ENCODE measurements at places on chromosomes 4 and X.

DNA sequence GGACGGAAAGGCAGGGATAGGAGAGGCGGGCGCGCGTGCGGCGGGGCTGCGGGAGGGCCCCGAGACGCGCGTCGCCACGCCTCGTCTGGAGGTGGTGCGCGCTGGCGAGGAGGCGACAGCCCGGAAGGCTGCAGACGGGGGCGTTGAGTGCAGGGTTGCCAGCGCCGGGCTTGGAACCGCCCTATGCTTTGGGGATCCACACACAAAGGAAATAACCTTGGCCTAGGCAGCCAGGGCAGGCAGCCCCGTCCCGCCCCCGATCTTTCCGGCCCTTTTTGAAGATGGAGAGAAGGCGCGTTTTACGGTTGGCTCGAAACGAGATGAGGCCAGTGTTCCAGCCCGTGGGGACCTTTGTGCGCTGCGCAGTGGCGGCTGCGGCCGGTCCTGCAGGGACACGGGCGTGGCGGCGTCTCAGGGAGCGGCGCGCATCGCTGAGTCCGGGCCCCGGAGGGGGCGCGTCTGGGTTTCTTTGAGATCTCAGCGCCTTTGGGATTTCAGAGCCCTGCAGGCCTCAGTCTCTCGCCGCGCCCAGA, 50.8 kb upstream of the TRIM2 start:
- DNase-seq = no peak

GRCh38 chr4:5474756-5475155, 233.6 kb downstream of the EVC2 start:
- no peak for DNase-seq

GRCh38 chr4:94214703-94215319, 7.1 kb downstream of the SMARCAD1 start:
- no peak for DNase-seq

- DNase-seq = no peak
Measured at GRCh38 chr4:26321373-26322221, 783 bp downstream of the RBPJ start.

DNA sequence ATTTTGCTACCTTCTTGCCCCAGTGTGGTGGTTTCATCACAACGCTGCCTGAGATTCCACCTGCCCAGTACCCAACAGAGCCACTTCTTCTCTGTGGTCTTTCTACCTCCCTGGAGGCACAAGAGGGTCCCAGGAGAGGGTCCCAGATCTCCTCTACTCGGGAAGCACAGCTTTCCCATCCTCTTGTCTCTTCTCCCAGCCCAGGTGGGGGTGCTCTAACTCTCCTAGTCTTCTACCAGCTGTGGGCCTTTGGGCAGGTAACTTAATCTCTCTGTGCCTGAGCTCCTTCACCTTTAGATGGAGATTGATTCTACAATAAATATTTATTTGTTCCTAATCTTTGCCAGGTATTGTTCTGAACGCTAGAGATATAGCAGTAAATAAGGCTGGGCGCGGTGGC, 1.8 kb upstream of the HPGDS start:
- DNase-seq = no peak

- DNase-seq = no peak
Measured at GRCh38 chrX:38080808-38081207, 74.5 kb downstream of the SYTL5 start.

DNA sequence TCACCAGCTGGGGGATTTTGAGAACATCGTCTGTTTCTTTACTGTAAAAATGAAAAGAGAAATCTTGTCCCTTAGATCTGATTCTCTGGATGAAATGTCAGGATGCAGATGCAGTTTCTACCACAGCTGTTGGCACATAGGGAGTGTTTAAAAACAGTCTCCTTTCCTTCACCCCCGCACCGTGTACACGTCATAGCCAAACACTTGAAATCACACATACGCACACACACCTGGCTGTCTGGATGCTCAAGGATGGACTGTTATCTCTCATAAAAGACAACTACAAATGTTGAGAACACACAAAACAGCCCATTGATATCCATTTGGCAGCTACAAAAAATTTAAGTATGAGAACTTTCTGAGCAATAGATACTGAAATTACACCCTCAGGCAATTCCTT, 275.8 kb upstream of the CLNK start:
- DNase-seq = no peak

GRCh38 chr4:168551211-168551610, 54.4 kb downstream of the PALLD start:
- DNase-seq = peak; percentile 81

DNA sequence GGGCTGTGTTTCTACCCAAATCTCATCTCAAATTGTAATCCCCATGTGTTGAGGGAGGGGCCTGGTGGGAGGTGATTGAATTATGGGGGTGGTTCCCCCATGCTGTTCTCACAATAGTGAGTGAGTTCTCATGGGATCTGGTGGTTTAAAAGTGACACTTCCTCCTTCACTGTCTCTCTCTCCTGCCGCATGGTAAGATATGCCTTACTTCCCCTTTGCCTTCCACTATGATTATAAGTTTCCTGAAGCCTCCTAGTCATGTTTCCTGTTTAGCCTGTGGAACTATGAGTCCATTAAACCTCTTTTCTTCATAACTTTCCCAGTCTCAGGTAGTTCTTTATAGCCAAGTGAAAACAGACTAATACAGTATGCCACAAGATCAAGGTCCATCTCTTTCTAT, 70.0 kb upstream of the MSX1 start:
- no peak for DNase-seq

DNA sequence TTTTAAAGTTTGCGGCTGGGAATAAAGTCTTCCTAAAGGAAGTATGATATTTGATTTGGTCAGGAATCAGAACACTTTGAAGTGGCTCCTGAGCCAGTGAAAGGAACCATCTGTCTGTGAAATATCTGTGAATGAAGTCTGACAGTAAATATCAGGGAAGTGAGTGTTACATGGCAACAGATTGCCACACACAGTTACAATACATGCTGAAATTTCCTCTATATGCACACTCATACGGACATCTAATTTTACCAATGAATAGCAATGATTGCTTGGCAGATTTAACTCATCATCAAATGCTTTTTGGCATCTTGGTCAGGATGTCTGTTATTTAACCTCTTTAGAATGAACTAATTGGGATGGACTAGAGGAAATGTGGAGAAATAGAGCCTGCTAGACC, 1023.8 kb downstream of the FAT4 start:
- no peak for DNase-seq

DNA sequence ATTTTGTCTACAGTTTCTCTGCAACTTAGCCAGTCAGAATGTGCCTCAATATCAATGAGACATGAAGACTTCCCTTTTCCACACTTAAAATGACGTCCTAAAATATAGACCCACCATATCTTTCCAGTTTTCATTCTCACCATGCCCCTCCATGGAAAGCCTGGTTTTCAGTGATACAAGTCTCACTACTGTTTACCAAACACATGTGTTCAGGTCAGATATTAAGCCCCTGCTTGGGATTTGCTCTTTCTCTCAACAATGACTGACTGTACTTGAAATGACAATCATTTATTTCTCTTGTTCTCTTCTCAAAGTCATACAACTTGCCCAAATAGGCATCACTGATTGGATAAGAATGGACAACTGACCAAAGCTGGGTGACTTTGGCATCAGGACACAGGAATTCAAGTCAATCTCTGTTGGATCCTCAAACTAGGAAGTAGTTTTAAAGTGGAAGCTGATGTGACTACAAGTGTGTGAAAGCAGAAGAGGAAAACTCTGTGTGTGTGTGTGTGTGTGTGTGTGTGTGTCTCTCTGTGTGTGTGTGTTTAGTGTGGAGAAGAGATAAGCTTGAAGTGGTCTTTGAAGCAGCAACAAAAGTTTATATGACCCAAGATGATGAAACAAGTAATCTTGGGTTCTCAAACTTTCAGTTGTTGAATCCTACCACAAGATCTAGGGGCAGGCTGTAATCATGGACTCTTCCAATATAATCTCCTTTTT, 217.4 kb upstream of the FGF13 start:
- DNase-seq = no peak

DNA sequence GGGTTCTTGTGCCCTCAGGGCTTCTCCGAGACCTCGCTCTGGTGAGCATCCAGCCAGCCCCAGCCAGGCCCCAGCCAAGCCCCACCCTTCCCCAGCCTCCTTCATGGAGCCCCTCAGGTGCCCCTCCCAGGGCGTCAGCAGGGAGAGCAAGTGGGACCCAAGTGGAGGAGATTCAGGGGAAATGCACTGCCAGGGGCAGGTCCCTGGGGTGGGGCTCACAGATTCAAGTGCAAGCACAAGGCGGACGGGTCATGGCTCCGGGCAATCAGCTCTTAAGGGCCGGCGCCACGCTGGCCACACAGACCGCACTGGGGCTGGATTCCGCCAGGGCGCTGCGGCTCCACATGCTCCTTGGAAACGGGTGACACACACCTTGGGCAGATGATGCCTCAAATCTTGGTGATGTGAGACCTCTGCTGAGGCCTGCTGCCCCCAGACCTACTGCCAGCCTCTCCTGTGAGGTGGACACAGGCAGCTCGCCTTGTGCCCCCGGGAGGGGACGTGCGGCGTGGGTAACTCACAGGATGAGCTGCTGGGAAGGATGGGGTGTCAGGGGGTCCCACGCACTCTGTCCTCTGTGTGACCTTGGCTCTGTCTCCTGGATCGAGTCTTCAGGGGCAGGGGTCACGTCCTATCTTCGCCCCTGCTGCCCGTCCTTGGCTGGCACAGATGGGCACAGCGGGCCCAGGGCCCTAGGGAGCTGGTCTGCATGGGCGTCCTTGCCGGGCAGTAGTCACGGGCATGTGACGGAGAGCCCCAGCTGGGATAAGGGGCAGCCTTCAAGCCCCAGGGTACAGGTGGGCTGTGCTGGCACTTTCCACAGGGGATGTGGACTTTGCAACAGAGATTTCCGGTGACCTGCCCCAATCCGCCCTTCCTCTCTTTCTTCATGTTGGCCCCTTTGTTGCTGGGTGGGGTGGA, 17.1 kb downstream of the NAT8L start:
- DNase-seq = no peak

- no peak for DNase-seq
Measured at GRCh38 chr4:175658661-175659060, 153.4 kb downstream of the GPM6A start.

DNA sequence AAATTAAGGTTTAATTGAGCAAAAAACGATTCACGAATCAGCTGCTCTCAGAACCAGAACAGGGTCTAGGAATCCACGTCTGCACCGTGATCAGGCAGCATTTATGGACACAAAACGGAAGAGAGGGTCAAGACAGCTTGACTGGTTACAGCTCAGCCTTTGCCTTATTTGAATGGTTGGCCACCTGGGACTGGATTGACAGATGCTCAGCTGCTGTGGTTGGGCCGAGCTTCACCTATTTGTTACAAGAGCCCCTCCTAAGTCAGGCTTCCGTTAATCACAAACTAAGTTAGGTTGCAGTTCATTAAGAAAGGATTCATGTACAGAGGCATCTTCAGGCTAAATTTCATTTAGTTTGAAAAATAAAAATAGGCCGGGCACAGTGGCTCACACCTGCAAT, 50.6 kb upstream of the MAN2B2 start:
- no peak for DNase-seq

GRCh38 chrX:125005863-125006262, 313.8 kb upstream of the TEX13C start:
- no peak for DNase-seq

DNA sequence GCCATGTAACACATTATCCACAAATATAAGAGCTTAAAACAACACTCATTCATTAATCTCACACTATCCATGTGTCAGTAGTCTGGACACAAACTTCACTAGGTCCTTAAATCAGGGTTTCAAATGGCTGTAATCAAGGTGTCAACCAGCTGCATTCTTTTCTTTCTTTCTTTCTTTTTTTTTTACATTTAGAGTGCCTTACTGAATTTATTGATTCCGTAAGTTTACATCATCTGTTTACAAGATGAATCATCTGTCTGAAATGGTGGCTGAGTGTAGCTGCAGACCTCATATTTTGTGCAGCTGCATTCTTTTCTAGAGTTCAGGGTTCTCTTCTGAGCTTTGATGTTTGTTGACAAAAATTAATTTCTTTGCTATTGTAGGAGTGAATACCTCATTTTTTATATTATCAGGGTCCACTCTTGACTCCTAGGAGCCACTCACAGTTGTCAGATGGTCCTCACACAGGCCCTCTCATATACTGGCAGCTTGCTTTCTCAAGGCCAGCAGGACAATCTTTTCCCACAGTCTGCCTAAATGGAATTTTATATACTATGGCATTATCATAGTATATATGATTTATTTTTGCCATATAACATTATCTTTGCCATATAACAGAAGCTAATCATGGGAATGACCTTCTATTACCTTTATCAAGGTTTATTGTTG, 37.8 kb downstream of the SPOCK3 start:
- DNase-seq = no peak

DNA sequence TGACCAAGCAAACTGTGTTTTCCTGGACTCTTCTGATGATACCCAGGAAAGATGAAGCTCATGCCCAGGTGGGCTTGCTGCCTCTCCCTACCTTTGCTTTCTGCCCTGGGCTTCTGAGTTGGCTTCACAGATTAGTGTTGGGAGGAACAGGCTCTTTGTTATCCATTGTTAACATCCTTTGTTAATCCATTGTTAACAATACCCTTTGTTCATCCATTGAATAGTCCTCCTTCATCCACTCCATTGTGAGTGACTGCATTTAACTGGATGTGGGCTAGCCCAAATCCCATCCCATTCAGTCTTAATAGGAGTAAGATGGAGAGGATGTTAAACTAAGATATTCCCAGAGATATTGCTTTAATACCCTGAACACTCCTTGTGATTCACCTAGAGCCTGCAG, 199.0 kb upstream of the LNX1 start:
- DNase-seq = no peak

DNA sequence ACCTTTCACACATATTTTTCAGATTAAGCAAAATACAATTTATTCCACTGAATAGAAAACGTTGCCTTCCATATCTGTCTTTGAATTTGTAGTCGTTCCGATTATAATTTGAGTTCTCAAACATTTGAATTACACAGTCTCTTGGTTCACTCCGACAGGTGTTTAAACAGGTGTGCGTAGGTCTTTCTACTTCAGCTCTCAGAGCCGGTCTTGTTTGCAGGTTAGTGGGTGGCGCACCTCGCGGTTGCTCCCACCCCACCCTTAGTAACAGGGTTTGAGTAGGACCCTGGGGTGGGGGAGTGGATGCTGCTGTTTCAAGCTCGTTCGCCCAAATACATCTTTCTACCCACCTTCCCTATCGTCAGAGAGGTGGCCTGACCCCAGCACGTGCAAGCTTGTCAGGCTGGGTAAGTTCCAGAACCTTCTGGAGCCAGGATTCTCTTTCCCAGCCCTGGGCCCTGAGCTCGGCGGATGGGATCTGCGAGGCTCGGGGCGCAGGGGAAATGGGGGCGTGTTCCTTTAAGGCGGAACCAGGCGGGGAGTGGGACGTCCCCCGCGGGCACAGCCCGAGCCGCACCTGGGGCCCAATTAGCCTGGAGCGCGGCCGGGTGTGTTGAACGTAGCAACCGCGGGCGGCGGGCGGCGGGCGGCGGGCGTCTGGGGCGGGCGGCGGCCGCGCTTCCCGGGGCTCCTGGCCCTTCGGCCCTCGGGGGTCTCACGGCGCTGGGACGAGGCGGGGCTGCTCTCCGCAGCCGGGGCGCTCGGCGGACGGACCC, at the start of gene FAM149A:
Gene FAM149A (plus strand): TSS at position 591 of the 776 bp plus-strand sequence.
- no peak for DNase-seq

- no peak for DNase-seq
Measured at GRCh38 chr4:84722720-84723119, 139.8 kb downstream of the CDS1 start.

All from fibroblast of skin of left quadriceps (primary cell).